ENCODE measurements at places on chromosomes 16 and 17.

DNA sequence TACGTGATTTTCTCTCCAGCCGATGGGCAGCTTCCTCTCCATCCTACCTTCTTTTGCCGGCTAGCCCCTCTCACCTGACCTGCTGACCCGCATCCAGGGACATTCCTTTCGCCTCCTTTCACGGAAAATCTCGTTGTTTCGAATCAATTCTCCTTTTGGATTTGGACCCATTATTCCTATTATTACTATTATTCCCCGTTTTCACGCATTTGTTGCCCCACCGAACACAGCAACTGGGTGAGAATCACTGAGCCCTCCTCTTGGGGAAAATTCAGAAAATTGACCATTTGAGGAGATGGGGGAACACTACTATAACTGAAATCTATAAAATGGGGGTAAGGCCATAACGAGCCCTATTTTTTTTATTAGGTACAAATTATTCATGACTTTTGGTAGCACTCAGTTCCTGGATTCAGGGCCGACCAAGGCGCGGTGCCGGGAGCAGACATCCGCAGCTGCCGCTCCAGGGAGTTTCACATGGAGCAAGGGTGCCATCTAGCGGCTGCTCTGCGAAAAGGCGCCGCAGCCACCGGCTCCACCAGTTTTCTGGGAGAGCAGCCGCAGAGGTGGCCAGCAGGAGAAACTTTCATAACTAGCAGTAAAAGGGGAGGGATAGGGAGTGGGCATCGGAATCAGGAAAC is 3.3 kb upstream of the HOXB8 start:
- peak; percentile 75 for DNase-seq

DNA sequence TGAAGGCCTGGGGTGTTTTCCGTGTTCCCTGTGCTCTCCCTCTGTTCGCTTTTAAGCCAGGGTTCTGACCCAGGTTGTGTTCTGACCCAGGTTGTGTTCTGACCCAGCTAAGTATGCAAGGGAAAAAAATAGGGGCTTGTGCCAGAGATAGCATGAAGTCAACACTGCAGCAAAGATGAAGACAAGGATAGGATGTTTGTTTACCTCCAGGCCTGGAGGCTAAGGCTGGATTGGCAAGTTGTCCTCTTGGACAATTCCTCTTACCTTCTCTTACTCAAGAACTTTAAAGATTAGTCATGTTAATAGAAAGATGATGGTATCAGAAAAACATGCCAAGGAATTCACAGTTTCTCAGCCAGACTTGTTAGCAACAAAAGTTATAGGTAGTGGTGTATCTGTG is 19.4 kb downstream of the LYRM9 start:
- DNase-seq: no peak

- no peak for DNase-seq
These were observed 35.5 kb upstream of the TMEM92 start for GRCh38 chr17:50238601-50239280.

GRCh38 chr16:89522287-89522686 is 14.1 kb downstream of the SPG7 start:
- no peak for DNase-seq

GRCh38 chr17:71703701-71704100 is 417.1 kb upstream of the SOX9 start:
- DNase-seq: no peak

- DNase-seq: no peak
These were observed 66.9 kb downstream of the TBX4 start for GRCh38 chr17:61519139-61519538.

GRCh38 chr16:57549730-57550129 is 7.3 kb downstream of the ADGRG5 start:
- no peak for DNase-seq

DNA sequence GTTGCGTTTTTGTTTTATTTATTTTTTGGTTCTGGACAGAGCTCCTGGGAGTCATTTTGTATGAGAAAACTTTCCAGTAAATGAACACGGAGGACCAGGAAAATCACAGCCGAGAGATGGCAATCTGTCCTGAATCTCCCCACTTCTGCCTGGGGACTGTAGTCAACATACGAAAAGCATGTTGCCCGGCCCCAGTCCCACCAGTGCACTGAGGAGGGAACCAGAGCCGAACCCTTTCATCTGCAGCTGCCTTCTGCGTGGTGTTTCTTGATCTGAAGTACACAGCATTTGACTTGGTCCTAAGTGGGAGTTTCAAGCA is 18.9 kb downstream of the SNX11 start:
- no peak for DNase-seq

DNA sequence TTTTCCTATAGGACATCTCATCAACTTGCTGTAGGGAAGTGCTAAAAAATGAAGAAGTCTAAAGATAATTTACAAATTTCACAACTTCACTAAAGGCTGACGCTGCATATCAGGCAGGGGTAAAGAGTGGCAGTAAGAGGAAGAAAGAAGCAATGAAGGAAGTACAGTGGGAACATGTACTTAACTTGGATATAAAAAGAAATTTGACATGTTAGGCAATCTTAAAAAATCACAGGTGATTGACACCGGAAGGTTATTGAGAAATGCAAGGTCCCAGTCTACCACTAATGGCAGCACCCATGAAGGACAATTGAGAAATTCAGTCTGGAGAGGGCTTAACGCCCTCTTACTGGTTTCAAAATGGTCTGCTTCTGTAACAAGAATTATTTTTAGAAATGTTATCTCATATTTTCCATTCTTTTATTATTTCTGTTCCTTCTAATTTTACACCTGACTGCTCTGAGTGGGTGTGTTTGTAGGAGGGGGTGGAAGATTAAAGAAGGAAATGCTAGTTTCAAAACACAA is 358.1 kb downstream of the KCNJ2 start:
- no peak for DNase-seq

- peak; percentile 96 for DNase-seq
These were observed 28.0 kb downstream of the NXN start for GRCh38 chr17:951325-952132.

GRCh38 chr17:79019632-79020584 is 4.1 kb upstream of the C1QTNF1 start:
- peak; percentile 37 for DNase-seq

DNA sequence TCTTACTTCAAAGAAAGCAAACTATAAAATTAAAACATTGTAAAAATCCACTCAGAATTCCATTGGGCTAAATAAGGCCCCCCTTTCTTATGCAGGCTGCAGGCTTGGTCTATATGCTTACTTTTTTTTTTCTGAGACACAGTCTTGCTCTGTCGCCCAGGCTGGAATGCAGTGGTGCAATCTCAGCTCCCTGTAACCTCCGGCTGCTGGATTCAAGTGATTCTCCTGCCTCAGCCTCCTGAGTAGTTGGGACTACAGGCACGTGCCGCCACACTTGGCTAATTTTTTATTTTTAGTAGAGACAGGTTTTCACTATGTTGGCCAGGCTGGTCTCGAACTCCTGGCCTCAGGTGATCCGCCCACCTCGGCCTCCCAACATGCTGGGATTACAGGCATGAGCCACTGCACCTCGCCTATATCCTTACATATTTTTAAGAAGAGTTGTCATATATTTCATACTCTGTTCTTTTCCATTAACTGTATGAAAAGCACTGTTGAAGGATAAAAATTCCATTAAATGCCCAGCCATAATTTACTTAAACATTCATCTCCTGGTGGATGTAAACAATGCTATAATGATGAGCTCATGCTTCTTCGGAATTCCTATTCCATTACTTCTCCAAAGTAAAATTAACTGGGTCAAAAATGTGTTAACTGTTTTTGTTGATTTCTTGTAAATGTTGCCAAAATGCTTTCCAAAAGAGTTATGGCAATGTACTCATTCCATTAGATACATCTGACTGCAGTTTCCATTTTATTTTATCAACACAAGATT is 17.8 kb downstream of the SNN start:
- no peak for DNase-seq

GRCh38 chr16:67186550-67186950 is 2.8 kb upstream of the MATCAP1 start:
- no peak for DNase-seq

DNA sequence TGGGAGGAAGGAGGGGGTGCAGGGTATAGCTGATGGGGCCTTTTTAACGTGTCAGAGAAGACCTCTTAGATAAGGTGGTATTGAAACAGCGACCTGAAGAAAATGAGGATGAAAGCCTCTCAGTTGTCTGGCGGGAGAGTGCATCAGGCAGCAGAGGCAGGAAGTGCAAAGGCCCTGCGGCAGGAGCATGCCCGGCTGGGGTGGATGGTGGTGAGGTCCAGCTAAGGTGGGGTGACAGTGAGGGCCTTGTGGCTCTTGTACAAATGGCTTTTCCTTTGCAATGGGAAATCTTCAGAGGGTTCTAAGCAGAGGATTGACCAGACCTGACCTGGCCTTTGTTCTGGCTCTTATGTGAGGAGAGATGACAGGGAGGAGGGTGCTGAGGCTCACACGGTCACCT is 11.4 kb downstream of the MMP15 start:
- DNase-seq: no peak

DNA sequence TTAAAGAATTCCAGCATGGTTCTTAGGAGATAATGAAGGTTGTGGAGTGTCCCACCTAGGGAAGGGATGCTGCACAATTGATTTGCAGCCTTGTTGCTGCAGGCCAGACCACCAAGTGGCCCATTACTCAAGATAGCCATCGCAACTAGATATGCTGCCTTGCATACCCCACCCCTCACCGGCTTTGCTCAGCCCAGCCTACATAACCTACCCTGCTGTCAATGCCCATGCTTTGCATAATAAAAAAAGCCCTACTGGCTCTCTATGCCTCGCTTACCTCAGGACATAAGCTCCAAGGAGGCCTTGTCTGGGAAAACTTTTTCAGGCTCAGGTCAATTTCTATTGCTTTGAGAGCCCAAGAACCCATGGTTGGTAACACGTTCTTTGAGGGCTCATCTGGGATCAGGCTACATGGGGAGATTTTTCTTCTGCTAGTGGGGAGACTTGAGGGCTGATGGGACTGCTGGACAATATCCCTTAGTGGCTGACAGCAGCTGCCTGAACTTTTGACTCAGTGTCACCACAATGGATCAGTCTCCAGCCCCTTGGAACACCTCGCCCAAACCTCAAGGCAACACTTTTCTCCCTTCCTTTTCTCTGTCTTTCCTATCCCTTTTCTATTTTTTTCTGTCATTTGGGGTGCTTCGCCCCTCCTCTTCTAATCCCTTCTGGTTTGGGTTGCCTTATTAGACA is 38.3 kb downstream of the SCPEP1 start:
- no peak for DNase-seq

DNA sequence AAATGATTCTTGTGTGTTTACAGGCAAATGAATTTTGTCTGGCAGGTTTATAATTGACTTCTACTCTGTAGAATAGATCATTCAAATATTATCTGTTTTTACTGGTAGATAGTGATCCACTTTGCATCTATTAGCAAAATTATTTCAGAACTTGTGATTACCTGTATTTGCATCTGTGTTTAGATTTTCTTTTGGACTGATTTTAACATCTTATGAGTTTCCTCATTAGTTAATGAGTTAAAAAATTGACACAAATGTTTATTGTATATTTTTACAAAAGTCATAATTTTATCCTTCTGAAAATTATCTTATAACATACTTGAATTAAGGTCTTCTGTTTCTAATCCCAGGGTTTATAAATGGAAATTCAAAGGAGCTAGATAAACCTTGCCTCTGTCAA is 132.0 kb upstream of the KCNJ16 start:
- no peak for DNase-seq

- DNase-seq: no peak
These were observed 173.5 kb downstream of the AIPL1 start for GRCh38 chr17:6261466-6261865.

DNA sequence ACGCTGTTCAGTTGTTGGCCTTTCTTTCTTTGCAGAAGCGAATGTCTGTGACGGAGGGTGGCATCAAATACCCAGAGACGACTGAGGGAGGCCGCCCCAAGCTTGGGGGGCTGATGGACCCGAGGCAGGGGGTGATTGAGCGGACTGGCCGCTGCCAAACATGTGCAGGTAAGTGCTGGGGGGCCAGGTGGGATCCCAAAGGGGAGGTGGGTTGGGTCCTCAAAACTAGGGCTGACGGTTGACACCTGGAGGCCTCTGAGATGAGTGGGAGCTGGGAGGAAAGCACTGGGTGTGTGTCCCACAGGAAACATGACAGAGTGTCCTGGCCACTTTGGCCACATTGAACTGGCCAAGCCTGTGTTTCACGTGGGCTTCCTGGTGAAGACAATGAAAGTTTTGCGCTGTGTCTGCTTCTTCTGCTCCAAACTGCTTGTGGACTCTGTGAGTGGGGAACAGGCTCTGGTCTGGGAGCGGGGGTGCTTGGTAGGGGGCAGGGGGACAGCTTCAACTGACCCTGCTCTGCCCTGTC is 11.8 kb downstream of the POLR2A start:
- DNase-seq: no peak

DNA sequence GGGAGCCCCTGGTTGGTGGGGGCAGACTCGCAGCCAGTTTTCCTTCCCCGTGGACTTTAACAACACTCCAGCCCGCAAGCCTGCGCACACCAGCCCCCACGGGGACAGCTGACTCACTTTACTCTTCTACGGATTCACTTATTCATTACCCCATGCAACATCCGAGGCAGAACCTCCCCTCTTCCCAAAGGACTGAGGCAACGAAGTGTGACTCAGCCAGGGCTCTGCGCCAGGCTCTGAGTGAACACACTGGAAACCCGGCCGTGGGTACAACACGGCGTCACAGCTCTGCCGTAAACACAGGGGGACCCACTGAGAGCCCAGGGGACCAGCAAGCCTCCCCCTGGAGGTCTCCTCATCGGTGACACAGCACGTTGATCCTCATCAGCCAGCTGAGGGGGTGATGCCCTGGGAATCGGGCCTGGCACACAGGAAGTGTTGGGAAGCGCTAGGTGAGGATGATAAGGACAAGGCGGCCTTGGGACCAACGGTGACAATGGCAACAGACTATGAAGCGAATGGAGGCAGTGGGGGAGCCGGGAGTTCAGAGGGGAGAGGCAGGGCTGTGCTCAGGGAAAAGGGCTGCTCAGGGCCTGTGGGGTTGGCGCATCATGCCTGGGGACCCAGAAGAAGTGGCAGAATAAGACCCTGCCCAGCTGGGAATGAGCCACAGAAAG is 14.6 kb downstream of the COTL1 start:
- DNase-seq: peak; percentile 89

GRCh38 chr16:80263181-80263823 is 277.5 kb upstream of the DYNLRB2 start:
- DNase-seq: no peak

DNA sequence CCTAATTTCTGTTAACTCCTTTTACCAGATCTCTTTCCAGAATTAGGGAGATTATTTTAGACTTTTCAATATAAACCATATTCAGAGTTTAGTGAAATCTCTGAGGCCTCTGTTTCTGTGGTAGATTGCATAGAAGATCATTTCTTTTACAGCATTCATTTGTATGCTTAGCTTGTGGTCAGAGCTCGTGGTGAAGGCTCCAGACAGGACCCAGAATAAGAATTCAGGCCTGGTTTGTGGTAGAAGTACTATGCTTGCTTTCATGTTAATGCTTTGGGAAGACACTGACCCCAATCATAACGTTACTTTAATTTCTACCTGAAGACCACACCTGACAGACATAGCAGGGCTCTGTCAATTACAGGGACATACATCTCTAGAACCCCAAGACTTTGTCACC is 258.1 kb downstream of the FTO start:
- DNase-seq: no peak
